Activated naive CD4-positive, alpha-beta T cell treated with anti-CD3 and anti-CD28 coated beads, Interleukin-2, amount 10 ng/mL, durations not matched to agents 7 days and 5 days (primary cell): ENCODE measurements at places on chromosomes 2 and 18.
A peak's percentile ranks its signal among the peaks of the same experiment; 100 is the strongest.

DNA sequence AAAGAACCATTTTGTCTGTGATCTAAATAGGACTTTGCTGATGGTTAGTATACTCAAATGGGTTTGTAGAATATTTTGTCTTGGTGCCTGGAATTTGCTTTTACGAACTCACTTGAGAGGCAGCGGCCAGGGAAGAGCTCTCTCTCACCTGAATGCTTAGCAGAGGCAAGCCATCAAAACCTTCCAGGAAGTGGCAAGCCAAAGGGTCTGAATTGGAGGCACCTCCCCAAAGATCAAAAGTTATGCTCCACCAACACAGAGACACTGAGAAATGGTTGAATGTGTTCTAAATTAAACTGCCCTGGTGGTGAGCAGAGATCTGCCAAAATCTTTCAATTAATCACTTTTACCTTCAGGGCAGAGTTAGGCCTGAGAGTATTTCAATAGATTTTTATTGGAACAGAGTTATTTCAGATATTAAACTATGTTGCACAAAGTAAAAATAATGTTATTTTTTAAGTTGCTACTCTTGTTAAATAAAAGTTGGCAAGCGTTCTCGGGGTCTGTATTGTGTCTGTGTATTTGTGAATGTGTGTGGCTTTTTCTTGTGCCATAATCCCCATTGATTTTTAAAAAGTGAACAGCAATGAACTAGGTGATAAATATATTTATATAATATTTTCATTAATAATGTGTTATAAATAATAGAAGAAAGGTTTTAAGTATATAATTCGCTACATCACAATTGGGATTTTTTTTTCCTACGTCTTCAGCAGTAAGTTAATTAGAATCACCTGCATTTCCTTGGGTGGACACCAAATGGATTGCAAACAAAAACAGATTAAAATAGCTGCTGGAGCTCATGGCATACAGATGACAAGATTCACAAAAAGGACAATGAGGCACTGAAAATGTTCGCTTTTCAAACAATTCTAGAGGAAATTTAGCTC lies 416.1 kb downstream of the ARHGAP15 start:
- DNase-seq = peak; percentile 48

- DNase-seq = no peak
Observed at GRCh38 chr2:208279236-208279635, 13.2 kb downstream of the PIKFYVE start.

DNA sequence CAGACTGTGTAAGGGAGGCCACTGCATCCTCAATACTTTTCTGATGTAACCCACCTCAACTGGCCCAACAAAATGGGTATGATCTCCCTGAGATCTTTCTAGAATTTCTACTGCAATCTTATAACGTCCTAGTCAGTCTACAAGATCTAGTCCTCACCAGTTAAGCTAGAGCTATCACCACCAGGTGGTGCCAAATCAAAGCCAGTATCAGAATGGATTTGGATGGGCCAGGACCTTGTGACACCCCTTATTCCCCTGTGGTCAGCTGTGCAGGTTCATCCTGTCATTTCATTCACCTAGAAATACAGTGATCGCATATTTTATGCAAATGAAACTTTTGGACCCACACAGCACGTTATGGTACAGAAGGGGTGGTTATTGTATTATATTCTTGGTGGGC lies 90.3 kb downstream of the OLA1 start:
- peak; percentile 57 for DNase-seq

GRCh38 chr2:238459081-238459629 lies 32.4 kb downstream of the ASB1 start:
- DNase-seq = no peak

GRCh38 chr2:60385648-60386047 lies 167.8 kb downstream of the BCL11A start:
- DNase-seq = no peak

DNA sequence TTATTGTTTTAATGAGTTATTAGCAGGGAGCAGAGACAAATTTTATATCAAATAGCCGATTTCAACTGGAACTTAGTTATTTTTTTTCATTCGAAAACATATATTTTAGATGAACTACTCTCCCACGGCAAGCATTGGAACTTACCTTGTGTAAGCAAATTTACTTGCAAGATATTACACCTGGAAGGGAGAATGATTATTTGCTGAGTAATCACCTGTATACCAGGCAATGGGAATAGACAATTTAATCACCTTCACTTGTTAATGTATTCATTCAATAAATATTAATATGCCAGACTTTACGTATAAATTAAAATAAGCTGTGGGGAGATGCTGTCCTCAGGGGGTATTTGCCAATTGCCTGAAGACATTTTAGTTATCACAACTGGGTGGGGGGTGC lies 1069.9 kb upstream of the CHAC2 start:
- DNase-seq = no peak

DNA sequence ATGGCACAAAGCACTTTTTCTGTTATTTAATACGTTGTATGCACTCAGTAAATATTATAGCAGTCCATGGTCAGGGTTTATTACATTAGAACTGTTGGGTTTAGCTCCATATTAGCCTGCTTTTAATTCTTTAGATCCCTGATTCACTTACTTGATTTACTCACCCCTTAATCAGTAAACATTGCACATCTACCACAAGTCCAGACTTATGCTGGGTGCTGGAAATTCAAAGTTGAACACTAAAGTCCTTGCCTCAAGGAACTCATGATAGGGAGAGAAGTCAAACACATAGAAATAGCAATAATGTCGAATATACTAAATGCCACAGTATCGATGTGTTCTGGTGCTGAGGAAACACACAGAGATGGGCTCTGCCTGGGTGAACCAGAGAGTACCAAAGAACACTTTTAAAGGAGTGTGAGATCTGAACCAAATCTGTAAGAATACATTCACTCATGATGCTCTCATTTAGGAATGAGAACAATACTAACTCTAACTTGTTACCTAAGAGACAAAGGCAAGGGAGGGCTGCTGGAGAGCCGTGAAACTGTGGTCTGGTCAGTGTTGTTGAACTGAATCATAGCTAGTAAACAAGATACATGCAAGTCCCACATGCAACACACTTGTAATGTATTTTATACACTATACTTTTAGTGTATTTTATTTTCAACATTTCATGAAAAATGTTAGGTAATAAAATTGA lies 4.9 kb downstream of the STAT4 start:
- no peak for DNase-seq

DNA sequence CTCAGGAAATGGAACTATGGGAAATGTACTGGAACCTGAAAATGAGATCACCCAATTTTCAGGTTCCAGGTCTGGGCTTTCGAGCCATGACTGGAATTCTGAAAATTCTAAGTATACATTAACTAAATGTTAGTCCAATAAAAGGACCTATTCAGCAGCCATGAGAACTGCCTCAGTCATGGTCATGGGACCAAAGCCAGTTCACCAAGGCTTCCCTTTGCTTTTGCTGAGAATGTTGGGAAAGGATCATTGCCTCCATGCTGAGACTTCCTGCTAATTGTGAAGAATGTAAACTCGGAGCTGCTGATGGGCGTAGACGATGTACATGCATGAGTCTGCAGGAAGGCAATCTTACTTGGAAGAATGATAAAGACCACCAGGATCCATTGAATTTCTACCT lies 624.4 kb upstream of the SOX11 start:
- no peak for DNase-seq

- no peak for DNase-seq
Observed at GRCh38 chr2:216498070-216498378, 620 bp upstream of the RPL37A start.

- DNase-seq = no peak
Observed at GRCh38 chr2:18159896-18160295, 281.4 kb downstream of the KCNS3 start.

DNA sequence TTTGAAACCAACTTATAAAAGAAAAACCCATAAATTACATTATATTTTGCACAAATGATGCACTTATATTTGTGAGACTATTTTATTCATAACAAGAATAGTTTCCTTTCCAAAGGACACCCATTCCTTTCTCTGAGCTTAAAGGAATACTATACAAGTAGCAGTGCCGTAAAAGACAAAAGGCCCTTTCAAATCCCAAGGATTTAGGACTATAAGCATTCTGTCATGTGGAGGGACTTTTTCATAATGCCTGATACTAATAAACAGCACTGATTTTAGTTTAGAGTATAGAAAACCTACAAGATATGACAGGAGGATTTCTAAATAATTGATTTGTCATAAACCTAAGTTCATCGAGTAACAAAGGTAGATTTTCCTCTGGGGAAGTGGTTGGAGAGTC lies 1134.2 kb upstream of the ZEB2 start:
- no peak for DNase-seq

GRCh38 chr2:221434142-221434541 lies 138.0 kb downstream of the EPHA4 start:
- DNase-seq = no peak

DNA sequence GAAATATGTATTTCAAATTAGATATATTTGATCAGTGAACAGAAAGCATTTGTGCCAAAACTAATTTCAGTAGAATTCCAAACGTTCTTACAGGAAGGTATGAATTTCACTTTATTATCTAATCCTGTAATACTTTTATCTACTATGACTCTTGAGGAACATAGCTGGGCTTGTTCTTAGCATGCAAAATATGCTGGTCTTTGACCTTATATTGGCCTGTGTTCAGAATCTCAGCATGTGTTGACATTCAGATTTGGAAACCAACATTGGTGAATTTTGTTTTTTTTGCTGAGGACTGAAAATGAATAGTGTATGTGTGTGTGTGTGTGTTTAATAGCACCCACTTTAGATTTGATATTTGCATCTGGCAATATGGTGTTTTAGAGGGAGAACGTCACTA lies 112.2 kb downstream of the MEIS1 start:
- no peak for DNase-seq

DNA sequence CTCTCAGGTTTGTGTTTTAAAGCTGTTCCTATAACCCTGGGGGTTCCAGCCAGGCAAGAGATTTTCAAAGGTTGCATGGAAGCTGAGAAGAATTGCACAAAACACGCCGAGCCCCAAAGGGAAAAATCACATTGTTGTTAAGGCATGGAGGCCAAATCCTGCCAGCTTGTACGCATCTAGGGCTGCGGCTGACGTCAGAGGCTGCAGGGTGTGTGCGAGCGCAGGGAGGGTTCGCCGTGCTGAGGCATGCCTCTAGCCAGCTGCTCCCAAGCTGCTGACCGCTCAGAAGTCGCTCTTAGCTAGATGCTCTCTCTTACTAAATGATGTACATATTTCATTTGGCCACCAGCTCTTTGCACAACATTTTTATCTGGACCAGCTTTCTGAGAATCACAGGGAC lies 191.8 kb downstream of the LPIN1 start:
- no peak for DNase-seq

- DNase-seq = peak; percentile 33
Observed at GRCh38 chr2:233270366-233270765, 18.9 kb downstream of the ATG16L1 start.

DNA sequence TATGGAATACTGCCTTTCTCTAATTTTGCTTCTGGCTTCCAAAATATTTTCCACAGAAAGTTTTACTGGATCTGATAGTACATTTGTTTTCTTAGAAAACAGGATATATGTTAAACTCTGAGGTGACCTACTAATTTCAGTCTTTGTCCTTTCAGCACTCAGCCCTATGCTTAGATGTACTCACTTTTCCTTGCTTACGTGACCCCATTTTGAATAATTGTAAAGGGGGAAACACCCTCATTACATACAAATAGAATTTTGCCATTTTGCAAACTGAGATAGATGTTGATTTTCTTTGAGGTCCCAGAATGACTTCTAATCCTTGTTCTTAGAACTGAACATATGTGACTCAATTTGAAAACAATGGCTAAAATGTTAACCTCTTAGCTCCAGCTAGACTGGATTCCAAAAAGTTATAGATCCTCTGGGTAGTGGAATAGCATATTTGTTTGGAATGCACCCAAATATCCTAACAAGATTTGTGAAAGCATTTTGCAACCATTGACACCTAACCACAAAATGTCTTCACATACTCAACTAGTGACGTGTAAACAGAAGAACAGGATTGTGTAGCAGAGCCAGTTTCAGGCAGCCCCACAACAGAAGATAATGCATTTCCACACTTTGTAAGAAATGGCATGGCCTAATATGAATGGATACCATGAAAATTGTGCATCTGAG lies 44.8 kb upstream of the EHBP1 start:
- DNase-seq = no peak

- DNase-seq = no peak
Observed at GRCh38 chr2:210028178-210028577, 25.7 kb downstream of the RPE start.

DNA sequence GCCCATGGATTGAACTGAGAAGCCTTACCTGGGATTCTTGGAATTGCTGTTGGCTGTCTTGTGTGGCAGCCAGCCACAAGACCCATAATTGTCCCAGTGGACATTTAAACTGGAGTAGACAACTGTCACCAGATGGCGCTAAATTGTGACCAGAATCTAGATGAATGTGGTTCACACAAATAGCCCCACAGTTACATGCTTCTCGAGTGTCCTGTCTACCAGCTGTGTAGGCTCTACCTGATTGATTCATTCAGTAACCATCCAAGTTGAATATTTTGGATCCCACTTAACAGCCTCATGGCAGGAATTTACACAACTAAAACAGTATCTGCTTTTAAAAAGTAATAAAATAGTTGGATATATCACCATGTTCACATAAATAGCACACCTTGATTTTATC lies 73.2 kb downstream of the MAP4K4 start:
- no peak for DNase-seq

DNA sequence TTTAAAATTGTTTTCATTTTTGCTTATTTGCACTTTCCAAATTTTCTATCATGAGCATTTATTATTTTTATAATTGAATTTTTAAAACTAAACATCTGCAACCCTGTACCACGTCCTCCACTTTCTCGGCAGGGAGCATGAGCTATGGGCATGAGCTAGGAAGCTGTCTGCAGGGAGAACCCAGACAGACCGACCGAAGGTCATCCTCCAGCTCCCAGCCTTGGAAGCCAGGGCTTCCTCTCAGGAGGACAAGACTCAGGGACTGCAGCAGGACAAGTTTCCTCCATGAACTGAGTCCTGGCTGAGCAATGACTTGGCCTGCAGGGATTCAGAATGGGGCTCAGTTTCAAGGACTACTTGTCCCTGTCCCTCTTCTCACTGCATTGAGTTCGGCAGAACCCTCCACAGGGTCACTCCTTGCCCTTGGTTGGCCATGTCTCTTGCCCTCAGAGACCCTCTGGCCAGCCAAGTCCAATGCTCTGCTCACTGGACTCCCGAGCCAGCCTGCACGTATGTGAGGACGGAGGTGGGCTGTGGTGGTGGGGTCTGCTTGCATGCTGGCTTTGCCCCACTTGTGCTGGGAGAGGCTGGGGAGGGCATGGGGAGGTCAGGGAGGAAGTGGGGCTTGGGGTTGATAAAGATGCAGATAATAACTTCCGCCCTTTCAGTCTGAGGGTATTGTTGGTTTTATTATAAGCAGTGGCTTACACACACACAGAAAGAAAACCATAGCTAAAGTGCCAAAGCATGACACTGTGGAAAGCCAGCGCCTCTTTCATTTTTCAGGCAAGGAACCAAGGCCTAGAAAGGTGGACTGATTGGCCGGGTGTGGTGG lies 6.6 kb downstream of the NMUR1 start:
- peak; percentile 33 for DNase-seq

DNA sequence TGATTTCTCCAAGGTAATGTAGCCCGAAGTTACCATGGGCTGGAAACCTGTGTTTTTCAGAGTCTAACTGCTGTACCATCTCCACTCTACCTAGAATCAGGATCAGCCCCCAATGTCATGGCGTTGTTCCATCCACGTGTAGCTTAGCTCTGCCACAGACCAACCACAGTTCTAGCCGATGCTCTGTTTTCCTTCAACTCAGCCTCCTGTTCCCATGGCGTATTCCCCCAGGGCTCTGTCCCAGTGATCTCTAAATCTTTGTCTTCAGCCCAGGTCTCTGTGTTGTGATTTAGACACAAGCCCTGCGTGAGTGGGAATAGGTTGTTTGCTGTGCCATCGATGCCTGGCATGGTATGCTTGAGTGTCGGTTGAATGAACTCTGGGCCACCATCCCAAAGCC lies 53.4 kb downstream of the LPIN1 start:
- no peak for DNase-seq
